ENCODE measurements at places on chromosomes 7 and 10.

GRCh38 chr10:117552701-117553141 lies 10.2 kb downstream of the EMX2 start:
- DNase-seq = no peak

GRCh38 chr10:132129431-132129830 lies 57.3 kb upstream of the DPYSL4 start:
- DNase-seq = no peak

DNA sequence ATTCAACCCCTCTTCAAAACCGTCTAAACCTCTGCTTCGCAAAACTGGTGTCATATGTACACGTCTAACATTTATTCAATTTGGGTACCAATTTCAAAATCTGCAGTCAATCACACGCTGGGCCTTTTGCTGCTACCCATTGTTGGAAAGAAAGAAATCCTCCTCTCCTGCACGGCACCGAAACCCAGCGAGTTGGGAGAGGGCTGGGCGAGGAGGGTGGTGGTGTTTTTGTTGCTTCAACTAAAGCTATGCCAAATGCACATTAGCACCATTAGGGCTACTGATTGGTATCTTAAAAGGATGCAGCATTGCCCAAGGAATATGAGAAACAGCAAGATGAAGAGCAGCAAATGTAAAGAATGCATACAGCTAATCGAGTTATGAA lies 7.8 kb downstream of the EBF3 start:
- no peak for DNase-seq

DNA sequence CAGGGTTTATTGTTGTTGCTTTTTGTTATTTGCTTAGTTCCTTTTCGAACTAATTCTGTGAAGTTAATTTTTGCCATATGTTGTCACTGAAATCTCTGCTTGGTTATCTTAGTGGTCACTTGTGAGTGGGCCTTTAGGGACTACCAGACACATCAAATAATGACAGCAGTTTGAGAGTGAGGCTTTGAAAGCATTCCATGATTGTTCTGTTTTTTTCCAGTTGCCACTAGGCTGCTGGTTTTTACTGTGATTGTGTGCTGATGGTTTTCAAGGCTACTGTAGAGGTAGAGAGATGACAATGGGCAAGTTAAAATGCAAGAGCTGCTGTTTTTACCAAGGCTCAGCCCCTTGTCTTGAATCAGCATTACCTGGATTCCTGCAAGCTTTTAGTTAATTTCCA lies 20.0 kb downstream of the SEPTIN7 start:
- DNase-seq = no peak

GRCh38 chr10:4125776-4126175 lies 340.8 kb upstream of the KLF6 start:
- DNase-seq = no peak

DNA sequence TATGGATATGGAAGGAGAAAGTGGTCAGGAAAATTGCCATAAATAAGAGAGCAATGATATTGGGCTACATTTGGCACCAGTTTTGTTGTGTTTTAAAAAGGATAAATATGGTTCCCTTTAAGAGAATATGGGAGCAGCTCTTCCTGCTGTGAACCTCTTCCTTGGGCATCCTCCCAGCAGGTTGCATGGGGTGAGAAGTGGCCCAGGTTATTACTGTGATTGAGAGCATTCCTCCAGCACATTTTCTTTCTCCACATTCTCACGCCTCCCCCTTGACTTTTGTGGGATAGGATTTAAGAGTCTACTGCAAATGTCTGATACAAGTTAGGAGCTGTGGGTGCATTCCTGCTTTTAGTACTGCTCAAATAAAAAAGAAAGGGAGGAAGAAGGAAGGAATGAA lies 214.8 kb downstream of the POU6F2 start:
- DNase-seq = no peak

DNA sequence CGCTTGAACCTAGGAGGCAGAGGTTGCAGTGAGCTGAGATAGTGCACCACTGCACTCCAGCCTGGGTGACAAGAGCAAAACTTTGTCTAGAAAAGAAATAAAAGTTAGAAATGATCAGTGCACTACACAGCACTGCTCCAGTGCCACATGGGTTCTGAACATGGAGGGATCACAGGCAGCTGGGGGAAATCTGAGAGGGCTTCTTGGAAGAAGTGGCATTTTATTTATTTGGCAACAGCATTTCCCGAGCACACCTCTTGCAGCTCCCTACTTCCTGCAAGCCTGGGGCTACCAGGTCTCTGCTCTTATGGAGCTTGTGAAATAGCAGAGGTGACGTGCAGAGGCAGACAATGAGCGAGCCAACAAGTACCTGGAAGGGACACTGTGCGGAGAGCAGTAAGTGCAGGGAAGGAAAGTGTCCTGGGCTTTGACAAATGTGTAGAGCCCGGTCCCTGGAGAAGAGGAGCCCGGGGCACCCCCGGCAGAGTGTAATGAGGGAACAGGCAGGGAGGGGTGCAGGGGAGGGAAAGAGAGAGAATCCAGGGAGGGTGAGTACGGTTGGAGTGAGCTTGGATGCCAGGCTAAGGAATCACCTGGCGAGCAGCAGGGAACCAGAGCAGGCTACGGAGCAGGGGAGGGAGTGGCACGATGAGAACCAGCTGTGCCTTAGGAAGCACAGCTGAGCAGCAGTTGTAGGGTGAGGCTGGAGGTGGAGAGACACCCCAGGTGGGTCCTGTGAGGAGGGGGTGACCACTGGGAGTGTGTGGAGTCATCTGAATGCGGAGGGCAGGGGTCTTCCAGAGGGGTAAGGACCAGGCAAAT lies 104.6 kb upstream of the CTBP2 start:
- no peak for DNase-seq

- no peak for DNase-seq
These were observed 280.4 kb upstream of the TCERG1L start for GRCh38 chr10:131591936-131592335.

- DNase-seq = no peak
These were observed 487.6 kb downstream of the ARL4A start for GRCh38 chr7:13174991-13175390.

GRCh38 chr7:141268614-141269013 lies 194.8 kb downstream of the TMEM178B start:
- DNase-seq = no peak

DNA sequence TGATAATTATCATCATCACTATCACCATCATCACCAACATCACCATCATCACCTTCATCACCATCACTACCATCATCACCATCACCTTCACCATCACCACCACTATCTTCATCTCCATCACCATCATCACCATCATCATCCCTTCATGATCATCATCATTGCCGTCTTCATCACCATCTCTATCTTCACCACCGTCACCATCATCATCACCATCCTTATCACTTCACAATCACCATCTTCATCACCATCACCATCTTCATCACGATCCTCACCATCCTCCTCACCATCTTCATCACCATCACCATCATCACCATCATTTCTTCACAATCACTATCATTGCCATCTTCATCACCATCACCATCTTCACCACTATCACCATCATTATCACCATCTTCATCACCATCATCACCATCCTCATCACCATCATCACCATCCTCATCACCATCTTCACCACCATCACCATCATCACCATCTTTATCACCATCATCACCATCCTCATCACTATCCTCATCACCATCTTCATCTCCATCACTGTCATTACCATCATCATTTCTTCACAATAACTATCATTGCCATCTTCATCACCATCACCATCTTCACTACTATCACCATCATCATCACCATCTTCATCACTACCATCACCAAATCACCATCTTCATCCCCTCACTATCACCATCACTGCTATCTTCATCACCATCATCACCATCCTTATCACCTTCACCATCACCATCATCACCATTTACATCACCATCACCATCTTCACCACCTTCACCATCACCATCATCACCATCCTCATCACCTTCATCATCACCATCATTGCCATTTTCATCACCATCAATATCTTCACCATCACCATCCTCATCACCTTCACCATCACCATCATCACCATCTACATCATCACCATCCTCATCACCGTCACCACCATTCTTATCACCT lies 72.4 kb upstream of the DNAAF5 start:
- DNase-seq = no peak

- DNase-seq = no peak
These were observed 184.0 kb downstream of the DIP2C start for GRCh38 chr10:505419-505818.

GRCh38 chr10:122375679-122376160 lies 1.2 kb downstream of the PLEKHA1 start:
- no peak for DNase-seq

DNA sequence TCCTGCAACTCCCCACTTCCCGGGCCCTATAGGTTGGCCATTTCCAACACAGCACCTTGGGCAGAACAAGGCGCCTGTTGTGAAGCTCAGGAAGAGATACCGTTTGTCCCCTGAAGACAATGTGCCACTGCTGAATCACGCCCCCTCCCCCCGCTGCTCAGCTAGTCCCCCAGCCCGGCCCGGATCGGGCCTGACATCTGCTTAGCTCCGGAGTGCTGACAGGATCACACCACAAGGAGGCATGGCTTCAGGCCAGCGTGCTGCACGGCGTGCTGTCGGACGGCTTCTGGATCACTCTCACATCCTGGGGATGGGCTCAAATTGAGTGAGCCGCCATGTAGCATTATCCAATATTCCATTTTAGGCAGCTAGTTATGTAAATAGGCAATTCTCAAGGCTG lies 62.1 kb upstream of the EFCAB10 start:
- no peak for DNase-seq

DNA sequence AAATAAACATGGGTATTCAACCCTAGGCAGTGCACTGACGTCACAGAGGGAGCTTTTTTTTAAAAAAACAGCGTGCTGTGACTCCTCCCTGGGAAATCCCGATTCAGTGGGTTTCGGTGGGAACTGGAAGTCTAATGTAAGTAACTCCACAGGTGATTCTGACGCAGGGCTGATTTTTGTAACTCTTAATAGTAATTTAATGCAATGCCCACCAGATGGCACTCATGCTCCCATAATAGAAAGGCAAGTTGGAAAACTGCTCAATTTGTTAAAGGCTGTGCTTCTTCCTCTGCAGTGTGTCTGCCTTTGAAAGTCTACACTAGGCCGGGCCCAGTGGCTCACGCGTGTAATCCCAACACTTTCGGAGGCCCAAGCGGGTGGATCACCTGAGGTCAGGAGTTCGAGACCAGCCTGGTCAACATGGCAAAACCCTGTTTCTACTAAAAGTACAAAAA lies 10.9 kb upstream of the RSU1 start:
- DNase-seq = no peak

- DNase-seq = no peak
These were observed 94.3 kb downstream of the SIRT1 start for GRCh38 chr10:67978749-67979148.

GRCh38 chr7:19442016-19442785 lies 266.6 kb downstream of the POLR1F start:
- no peak for DNase-seq

- no peak for DNase-seq
These were observed 143.3 kb upstream of the KAT6B start for GRCh38 chr10:74683067-74683466.

GRCh38 chr7:127949769-127950222 lies 81.4 kb downstream of the LRRC4 start:
- no peak for DNase-seq

GRCh38 chr10:74502963-74503608 lies 323.3 kb upstream of the KAT6B start:
- no peak for DNase-seq

DNA sequence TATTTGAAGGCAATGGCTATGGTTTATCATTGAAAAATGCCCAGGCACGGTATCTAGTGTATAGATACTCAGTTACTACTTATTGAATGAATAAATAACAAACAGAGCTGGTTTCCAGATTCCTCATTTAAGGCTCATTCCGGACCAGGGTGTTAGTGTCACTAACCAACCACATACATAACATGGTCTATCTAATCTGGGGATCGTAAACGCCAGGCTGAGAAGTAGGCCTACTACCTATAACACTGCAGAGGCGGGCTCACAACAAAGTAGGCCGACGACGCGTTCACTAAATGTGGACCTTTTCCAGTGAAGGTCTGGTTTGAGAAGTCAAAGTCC lies 423 bp downstream of the LSM5 start:
- no peak for DNase-seq

GRCh38 chr7:50069613-50070012 lies 23.4 kb downstream of the ZPBP start:
- DNase-seq = no peak

DNA sequence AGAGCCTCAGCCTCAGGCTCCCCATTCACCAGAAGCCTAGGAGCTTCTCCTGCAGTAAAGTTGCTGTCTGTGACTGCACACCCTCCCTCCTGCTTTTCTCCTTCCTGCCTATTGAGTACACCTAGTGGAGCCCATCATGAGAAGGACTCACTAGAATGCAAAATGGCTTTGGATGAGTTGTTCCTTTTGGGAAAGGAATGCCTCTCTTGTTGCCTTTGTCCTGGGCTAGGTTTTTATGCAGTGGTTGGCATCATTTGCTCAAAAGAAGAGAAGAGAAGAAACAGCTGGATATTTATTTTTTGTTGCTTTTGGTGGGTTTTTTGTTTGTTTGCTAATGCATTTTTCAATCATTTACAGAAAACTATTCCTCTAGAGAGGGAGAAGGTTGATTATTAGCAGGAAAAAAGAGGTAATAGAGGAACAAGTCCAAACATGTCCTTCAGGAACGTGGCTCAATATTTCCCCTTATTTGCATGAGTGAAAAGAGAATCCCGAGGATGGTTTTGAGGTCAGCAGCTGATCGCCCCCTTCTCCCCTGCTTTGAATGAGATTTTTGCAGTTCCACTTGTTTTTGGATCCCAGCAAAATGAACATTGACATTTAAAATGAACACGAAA lies 369.9 kb upstream of the NRP1 start:
- no peak for DNase-seq

DNA sequence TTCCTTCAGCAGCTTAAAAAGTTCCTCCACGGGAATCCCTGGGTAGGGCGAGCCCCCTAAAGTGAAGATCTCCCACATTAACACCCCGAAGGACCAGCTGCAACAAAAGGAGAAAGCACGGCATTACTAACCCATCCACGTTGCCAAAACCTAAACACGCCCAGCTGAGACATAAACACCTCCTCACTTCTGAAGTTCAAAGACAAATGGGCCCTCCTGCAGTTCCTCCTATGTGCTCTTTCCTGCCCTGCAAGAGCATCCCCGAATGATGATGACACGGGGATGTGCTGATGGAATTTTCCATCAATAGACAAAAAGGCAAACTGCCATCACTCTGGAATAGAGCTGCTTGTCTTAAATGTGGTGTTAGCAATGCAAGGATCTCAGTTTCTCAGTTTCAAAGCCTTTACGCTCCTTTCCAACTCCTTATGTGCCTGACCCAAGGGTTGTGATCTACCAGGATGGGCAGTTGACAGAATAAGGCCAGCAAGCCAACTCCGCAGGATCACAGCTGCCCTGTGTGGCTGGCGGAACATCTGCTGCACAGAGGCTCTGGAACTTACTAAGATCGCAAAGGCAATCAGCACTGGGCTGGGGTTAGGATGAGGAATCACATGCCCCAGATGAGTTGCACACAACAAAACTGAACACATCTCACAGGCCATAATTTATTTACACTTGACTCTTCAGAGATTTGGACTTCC lies 112.7 kb downstream of the FGFR2 start:
- DNase-seq = no peak
